ENCODE measurements at places on chromosomes 7 and 10. TPM values are rescaled to one million over a fixed set of nuclear protein-coding genes. Genes with fewer than 3 reads are reported as not detected.

CBLL1 gene
- total RNA-seq = 31.7 TPM

TFR2 gene
- 11.9 TPM for total RNA-seq

ZNF37A gene
- total RNA-seq = 26.0 TPM

PIP gene
- not detected for total RNA-seq

MBL2 gene
- not detected for total RNA-seq

GRCh38 chr10:128744092-128744491 lies 617.9 kb upstream of the MKI67 start:
- H3K4me1 ChIP-seq = no peaks in the 10 kb centered on the region
- H3K36me3 ChIP-seq = no peaks in the 10 kb centered on the region
- DNase-seq = no peak

DNA sequence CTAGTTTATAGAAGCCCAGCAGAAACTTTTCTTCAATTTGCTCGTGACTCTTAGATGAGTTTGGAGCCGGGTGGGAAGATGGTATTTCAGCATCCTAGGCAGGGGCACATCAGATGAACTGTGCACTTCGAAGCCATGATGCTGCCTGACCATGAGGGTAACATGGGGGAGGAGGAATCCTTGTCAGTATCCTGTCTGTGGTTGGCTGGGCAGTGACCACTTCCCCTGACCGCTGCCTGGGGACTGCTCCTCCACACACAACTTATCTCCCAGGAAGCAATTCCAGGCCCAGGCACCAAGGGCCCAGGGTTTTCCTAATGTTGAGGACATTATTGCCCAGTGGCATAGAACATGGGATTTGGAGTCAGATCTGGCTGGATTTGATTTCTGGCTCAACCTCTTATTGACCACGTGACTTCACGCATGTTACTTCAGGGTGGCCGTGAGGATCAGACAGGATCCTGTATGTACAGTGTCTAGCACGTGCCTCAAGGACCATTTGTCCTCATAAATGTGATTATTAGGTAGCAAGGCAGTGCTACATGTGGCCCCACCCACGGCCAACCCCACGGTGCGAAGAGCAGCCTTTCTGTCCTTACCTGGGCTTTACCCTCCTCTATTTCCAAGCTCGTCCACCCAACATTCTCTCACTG lies 65.2 kb downstream of the PTPRE start:
- peaks cover 26% of the 10 kb centered on the region for H3K27me3 ChIP-seq
- H3K4me3 ChIP-seq = no peak overlapping the region
- no peaks in the 10 kb centered on the region for H3K4me1 ChIP-seq
- DNase-seq = no peak
- no peak overlapping the region for H3K27ac ChIP-seq

DNA sequence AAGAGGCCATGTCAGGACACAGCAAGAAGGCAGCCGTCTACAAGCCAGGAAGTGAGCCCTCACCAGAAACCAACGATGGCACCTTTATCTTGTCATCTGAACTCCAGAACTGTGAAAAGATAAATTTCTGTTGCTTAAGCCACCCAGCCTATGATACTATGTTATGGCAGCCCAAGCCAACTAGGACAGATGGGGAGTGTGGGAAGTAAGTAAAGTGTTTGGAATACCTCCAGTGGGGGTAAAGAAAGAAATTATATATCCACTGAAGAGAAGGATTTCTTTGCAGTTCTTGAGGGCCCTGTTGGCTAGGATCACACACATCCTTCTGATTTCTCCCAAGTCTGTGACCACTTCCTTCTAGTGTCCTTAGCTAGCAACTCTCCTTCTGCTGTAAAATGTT lies 384.4 kb downstream of the TNS3 start:
- H3K27ac ChIP-seq = no peak overlapping the region
- no peak for DNase-seq
- H3K4me3 ChIP-seq = no peak overlapping the region
- no peaks in the 10 kb centered on the region for H3K4me1 ChIP-seq
- no peaks in the 10 kb centered on the region for H3K27me3 ChIP-seq

- H3K4me3 ChIP-seq = no peak overlapping the region
- no peaks in the 10 kb centered on the region for H3K36me3 ChIP-seq
- peaks cover 23% of the 10 kb centered on the region for H3K27me3 ChIP-seq
- no peak for DNase-seq
- H3K4me1 ChIP-seq = peaks cover 4% of the 10 kb centered on the region
- H3K27ac ChIP-seq = no peak overlapping the region
Measured at GRCh38 chr7:95593343-95593742, 3.0 kb downstream of the PDK4 start.

GRCh38 chr10:102399217-102400021 lies 3.9 kb downstream of the NFKB2 start:
- H3K27ac ChIP-seq = peak overlapping the region; percentile 86
- peaks cover 71% of the 10 kb centered on the region for H3K36me3 ChIP-seq
- DNase-seq = peak; percentile 92
- peak overlapping the region; percentile 93 for H3K4me3 ChIP-seq

DNA sequence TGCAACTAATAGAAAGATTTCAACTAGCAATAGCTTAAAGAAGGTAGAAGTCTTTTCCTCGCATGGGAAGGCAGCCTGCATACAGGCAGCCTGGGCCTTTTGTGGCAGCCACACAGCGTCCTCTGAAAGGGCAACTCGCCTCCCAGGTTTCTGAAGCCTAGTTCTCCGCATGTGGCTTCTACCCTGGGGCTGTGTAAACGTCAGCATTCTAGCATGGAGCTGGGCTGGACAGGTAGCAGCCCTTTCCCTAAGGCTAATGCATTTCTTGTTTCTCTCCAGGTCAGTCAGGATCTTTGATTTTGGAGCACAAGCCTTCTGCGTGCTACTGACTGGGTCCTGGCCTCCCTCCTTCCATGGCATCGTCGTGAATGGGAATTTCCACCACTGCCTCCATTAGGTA lies 23.8 kb upstream of the SEC61G start:
- no peak overlapping the region for H3K4me3 ChIP-seq
- no peaks in the 10 kb centered on the region for H3K4me1 ChIP-seq
- H3K36me3 ChIP-seq = no peaks in the 10 kb centered on the region
- no peak for DNase-seq

- peaks cover 36% of the 10 kb centered on the region for H3K4me1 ChIP-seq
- H3K4me3 ChIP-seq = no peak overlapping the region
- peaks cover 88% of the 10 kb centered on the region for H3K27me3 ChIP-seq
- no peaks in the 10 kb centered on the region for H3K36me3 ChIP-seq
- DNase-seq = no peak
- H3K27ac ChIP-seq = no peak overlapping the region
Measured at GRCh38 chr10:100742076-100742771, 3.2 kb upstream of the PAX2 start.

- H3K4me3 ChIP-seq = no peak overlapping the region
- no peak overlapping the region for H3K27ac ChIP-seq
- H3K27me3 ChIP-seq = peaks cover 3% of the 10 kb centered on the region
- no peak for DNase-seq
- H3K4me1 ChIP-seq = peaks cover 2% of the 10 kb centered on the region
Measured at GRCh38 chr7:112056409-112056808, 149.8 kb downstream of the DOCK4 start.

DNA sequence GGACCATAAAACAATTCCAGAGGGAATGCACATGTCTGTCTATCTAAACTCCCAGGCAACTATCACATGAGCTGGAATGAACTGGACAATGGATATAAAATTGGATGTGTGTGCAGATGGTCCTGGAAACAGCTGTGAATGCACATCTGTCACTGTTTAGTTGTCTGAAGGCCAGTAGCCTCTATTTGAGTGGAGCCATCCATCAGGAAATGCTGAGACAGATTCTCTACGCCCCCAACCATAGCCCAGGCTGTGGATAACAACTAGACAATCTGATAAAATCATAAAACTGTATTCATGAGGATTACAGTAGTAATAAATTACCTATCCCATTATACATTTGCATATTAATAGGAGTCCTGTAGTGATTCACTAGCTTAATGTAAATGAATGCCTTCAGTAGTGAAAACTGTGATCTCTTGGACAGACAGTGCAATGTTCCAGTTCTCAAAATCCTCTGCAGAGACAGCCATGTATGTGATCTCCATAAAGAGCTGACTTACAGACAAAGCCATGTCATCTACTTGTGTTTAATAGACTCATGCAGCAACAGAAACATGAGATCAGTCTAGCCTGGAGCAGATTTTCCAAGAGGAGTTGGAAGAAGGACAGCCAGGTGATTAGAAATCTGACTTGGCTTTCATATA lies 907.6 kb downstream of the KCNMA1 start:
- DNase-seq = no peak
- no peaks in the 10 kb centered on the region for H3K36me3 ChIP-seq
- H3K4me3 ChIP-seq = no peak overlapping the region
- no peaks in the 10 kb centered on the region for H3K27me3 ChIP-seq
- H3K4me1 ChIP-seq = no peaks in the 10 kb centered on the region

- H3K27me3 ChIP-seq = no peaks in the 10 kb centered on the region
- H3K36me3 ChIP-seq = no peaks in the 10 kb centered on the region
- peaks cover 36% of the 10 kb centered on the region for H3K4me1 ChIP-seq
- DNase-seq = peak; percentile 48
- peak within 1 kb of the TSS; percentile 86 for H3K27ac ChIP-seq
- peak within 1 kb of the TSS; percentile 77 for H3K4me3 ChIP-seq
Measured at GRCh38 chr10:24952143-24952706, at the start of gene PRTFDC1. Gene PRTFDC1, minus strand, starts transcription at chr10:24952606. Its CDS starts 31 bp downstream, at chr10:24952575.

DNA sequence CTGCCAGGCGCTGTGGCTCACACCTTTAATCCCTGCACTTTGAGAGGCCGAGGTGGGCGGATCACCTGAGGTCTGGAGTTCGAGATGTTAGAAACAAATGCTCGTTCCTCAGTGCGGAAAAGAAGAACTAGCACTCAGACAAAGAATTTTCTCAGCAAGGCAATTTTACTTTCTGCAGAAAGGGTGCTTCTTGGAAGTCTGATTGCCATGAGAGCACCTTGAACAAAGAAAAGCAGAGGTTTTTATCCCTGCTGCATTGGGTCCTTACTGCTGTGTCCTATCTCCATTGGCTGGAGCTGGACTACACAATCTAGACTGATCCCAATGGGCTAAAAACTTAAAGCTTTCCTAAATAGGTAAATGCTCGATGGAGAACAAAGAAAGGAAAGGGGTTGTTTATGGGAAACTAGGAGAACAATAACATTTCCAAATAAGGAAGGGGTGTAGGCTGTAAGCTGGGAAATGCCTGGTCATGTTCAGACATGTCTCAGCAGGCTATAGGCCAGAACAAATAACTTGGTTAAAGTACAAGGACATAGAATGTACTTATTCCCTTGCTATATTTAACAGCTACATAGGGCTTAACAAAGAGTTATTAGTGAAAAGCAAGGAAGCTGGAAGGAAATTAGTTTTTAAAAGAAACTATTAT lies 26.1 kb upstream of the ACTR3B start:
- no peak overlapping the region for H3K27ac ChIP-seq
- DNase-seq = no peak
- no peak overlapping the region for H3K4me3 ChIP-seq
- no peaks in the 10 kb centered on the region for H3K36me3 ChIP-seq
- H3K4me1 ChIP-seq = no peaks in the 10 kb centered on the region
- peaks cover 5% of the 10 kb centered on the region for H3K27me3 ChIP-seq

- H3K36me3 ChIP-seq = no peaks in the 10 kb centered on the region
- H3K27ac ChIP-seq = no peak overlapping the region
- no peaks in the 10 kb centered on the region for H3K4me1 ChIP-seq
- H3K27me3 ChIP-seq = no peaks in the 10 kb centered on the region
Measured at GRCh38 chr7:138350701-138351357, 109.2 kb upstream of the TRIM24 start.

Measured in activated CD8-positive, alpha-beta T cell treated with anti-CD3 and anti-CD28 coated beads for 36 hours (primary cell).